ENCODE measurements at places on chromosomes 13 and 19.
A peak's percentile ranks its signal among the peaks of the same experiment; 100 is the strongest.

GRCh38 chr13:51035978-51036377 is 75.1 kb downstream of the C13orf42 start:
- DNase-seq, result peak; percentile 29

DNA sequence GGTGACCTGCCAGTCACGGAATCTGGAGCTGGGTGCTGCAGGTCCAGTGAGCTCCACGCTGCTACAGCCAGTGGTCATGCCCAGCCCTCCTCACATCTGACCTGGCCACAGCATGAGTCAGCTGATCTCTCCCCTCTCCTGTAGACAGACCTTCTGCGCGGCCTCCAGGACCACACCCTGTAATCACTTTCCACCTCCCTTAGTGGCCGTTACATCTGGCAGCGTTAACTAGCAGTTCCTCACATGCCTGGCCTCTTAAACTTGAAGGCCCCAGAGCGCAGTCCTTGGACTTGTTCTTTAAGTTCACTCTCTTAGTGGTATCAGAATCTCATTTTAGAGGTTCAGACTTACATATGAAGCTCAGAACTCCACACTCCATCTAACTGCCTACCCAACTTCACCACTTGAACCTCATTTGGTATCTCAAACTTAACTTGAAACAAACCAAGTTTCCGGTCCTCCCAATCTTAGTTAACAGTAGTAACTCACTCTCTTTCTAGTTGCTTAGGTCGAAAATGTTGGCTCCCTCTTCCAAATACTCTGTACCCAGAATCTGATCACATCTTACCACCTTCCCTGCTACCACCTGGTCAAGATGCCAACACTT is 22.7 kb downstream of the MIPEP start:
- DNase-seq, result no peak

- no peak for DNase-seq
Observed at GRCh38 chr19:30439310-30439709, 67.1 kb downstream of the ZNF536 start.

DNA sequence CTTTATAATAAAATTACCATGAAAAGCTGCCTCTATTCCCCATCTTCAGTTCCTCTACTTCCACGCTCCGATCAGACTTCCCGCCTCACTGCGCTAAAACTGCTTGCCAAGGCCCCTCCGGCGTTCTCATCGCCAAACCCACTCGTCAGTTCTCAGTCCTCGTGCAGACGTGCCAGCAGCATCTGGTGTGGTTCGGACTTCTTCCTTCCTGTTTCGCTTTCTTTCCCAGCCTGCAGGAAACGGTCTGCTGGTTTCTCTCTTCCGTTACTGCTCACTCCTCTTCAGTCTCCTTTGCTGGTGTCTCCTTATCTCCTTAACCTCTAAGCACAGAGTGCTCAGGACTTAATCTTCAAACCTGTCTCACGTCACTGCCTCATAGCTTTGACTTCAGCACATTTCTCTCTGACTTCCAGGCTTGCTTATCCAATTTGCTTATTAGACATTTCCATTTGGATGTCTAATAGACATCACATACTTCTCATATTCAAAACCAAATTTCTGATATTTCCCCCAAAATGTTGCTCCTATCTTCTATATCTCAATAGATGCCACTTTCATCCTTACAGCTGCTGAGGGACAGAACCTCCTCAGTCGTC is 40.3 kb downstream of the RCBTB2 start:
- DNase-seq, result no peak

DNA sequence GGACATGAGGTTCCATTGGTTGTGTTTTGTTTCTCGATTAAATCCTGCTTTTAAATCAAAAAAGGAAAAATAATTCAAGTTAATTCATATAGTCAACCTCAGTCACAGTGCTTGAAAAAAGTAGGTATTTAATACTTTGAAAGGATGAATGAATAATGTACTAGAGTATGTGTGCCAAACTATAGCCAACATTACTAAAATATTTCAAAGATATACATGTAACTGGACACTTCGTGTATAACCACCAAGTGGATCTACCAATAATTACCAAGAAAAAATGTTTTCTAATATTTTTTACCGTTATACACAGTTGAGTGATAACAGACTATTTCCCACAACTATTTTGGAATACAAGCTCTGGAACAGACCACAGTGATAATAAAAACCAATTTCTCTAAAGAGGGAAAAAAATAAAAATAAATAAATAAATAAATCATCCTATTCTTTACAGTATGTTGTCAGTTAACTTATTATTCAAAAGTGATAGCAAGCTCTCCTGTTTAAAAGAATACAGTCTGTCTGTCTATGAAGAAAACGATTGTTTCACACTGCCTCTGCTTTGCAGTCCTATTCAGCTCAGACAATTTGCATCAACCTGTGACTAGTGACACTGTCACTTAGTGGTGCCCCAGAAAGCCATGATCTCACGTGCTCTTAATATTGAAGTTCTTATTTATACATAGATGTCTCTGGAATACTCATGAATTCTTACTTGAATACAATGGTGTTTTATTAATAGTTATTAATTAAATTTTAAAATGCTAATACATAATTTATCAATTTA is 58.2 kb downstream of the UBL3 start:
- DNase-seq, result no peak

GRCh38 chr19:8504171-8504570 is 1.7 kb upstream of the PRAM1 start:
- no peak for DNase-seq

GRCh38 chr13:45602183-45603170 is 13.1 kb downstream of the ERICH6B start:
- DNase-seq, result no peak

GRCh38 chr19:39160523-39160861 is 34.9 kb downstream of the PAK4 start:
- DNase-seq, result no peak

DNA sequence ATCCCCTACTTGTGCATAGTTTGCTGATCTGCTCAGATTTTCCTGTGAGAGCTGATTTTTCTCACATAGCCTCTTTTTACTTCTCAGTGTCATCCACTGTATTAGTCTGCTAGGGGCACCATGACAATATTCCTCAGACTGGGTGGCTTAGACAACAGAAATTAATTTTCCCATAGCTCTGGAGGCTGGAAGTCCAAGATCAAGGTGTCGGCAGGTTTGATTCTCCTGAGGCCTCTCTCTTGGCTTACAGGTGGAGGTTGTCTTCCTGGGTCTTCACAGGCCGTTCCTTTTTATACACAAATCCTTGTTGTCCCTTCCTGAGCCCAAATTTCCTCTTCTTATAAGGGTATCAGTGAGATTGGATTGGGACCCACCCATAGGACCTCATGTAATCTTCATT is 9.2 kb downstream of the LRCH1 start:
- no peak for DNase-seq

DNA sequence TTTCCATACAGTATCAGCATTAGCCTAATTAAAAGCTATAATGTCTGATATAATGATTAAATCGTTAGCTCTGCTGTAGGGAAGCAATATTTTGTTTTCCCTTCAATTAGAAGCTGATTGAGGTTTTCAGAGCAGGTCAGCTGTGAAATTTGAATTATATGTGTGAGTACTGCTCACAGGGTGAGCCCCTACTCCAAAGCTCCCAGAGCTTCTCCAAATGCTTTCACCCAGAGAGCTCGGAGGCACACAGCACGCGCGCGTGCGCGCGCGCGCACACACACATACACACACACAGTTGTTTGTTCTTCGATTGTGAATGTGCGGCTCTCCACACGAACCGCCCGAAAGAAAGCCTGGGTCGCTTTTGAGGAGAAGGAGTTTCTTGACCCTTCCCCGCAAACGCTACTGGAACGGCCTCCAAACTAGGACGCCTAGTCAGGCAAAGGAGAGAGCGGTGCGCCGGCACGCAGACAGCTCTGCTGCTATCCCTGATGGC is 4.8 kb upstream of the SOX1 start:
- peak; percentile 85 for DNase-seq

DNA sequence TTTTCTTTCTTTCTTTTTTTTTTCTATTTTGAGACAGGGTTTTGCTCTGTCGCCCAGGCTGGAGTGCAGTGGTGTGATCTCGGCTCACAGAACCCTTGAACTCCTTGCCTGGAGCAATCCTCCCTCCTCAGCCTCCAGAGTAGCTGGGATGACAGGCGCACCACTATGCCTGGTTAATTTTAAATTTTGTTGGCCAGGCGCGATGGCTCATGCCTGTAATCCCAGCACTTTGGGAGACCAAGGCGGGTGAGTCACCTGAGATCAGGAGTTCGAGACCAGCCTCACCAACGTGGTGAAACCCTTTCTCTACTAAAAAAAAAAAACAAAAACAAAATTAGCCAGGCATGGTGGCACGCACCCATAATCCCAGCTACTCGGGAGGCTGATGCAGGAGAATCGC is 8.7 kb upstream of the SBNO2 start:
- no peak for DNase-seq

GRCh38 chr13:109740121-109740520 is 46.3 kb downstream of the IRS2 start:
- DNase-seq, result no peak

DNA sequence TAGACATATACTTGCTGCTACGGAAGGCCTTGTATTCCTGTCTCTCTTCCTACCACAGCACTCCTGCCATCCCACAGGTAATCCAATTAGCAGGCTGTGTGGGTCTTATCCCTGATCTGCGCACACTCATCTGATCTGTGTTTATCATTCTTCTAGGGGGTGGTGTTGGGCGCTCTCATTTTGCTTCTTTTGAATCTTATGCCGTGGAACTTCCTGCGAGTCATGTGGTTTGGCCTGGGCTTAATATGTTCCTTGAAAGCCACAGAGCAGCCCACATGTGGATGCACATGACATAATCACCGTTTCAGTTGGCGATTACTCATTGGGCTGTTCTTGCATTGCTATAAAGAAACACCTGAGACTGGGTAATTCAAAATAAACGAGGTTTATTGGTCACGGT is 7.5 kb downstream of the RASA3 start:
- no peak for DNase-seq

DNA sequence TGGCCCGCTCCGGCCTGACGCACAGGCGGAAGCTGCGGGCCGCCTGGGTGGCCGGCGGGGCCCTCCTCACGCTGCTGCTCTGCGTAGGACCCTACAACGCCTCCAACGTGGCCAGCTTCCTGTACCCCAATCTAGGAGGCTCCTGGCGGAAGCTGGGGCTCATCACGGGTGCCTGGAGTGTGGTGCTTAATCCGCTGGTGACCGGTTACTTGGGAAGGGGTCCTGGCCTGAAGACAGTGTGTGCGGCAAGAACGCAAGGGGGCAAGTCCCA is 4.4 kb downstream of the FFAR1 start:
- no peak for DNase-seq

DNA sequence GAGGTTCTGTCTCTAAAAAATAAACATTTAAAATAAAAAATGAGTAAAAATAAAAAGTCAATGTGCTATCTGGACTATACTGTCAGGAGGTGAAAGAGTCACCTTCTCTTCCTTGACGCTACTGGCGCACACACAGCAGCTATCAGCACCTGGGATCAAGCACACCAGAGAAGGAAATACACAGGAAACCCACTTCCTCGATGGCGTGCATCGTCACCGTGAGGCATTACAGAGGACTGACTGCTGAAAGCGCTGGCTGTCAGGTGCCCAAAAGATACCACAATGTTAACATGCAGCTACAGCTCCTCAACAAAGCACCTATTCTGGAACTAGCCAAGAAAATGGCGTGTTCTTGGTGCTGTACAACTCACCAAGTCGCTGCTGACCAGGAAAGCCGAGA is 6.1 kb downstream of the SLC35E1 start:
- no peak for DNase-seq

- DNase-seq, result no peak
Observed at GRCh38 chr13:113754691-113755090, 4.3 kb upstream of the TMEM255B start.

DNA sequence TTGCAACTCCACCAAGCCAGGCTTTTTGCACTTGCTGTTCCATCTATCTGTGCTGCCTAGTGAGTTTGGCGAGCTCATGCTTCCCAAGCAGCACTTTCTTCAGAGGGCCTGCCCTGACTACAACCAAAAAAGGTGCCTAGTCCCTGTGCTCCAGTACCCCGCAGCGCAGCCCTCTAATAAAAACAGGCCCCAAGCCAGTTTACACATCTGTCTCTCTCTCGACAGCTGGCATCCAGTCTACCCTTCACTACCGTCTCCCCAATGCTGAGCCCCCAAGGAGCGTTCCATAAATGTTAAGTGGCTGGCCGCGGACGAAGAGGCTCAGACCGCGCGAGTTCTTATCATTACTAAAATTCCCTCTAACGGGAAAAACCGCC is 512 bp downstream of the MED4 start:
- DNase-seq, result no peak

All from NCI-H345 (cell line).